ENCODE measurements at places on chromosomes 6 and 20.

DNA sequence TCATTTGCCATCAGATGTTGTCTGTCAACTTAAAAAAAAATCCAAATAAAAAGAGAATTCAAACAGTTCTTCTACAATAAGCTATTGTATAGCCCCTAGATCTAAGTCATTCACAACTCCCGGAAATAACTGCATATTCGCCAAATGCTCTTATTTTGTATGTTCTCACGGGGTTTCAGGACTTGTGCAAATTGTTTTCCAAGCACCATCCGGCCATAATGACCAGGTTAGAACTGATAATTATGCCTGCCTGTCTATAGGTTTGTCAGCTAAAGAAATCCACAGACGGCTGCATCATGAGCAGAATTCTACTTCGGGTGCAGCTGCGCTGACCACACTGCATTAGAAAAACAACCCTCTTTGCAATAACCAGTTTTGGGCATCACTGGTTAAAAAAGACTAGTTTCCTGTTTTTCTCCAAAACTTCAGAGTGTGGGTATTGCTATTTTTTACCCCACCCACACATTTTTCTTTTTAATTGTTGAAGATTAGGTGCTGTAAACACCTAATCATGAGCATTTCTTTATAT lies 87.7 kb downstream of the HIVEP2 start:
- no peak for DNase-seq

GRCh38 chr6:17167327-17167979 lies 65.6 kb downstream of the STMND1 start:
- DNase-seq: no peak

- DNase-seq: peak; percentile 77
These were observed 87.3 kb downstream of the PKHD1 start for GRCh38 chr6:52000064-52000463.

DNA sequence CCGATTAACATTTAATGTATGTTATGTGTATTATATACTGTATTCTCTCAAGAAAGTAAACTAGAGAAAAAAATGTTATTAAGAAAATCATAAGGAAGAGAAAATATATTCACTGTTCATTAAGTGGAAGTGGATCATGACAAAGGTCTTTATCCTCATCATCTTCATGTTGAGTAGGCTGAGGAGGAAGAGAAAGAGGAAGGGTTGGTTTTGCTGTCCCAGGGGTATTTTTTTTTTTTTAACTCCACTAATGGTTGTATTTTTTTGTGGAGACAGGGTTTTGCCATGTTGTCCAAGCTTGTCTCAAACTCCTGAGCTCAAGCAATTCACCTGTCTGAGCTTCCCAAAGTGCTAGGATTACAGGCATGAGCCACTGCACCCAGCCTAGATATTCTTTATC lies 11.0 kb downstream of the ECT2L start:
- no peak for DNase-seq

DNA sequence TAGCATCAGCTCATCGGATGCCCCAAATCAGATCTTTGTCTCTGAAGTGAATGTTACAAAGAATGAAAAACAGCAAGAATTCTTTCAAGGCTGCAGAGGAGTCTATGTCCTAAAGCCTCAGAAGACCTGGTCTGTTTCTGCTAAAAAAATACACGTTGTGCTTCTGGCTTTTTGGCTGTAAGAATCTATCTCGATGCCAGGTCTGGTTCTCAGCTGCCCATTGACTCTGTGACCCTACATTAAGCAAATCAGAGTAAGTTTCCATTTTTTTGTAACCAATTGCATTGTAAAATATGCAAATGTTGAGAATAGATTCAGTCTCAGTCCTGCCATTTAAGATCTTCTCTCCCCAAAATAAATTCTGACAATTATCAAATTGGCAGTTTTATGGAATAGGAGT lies 705.4 kb downstream of the RFPL4B start:
- DNase-seq: no peak

- no peak for DNase-seq
These were observed 24.3 kb downstream of the TUBB2B start for GRCh38 chr6:3202999-3203696.

Measured in epithelial cell of proximal tubule (primary cell).